CD8-positive, alpha-beta T cell (primary cell): ENCODE measurements at places on chromosomes 2 and 18.

DNA sequence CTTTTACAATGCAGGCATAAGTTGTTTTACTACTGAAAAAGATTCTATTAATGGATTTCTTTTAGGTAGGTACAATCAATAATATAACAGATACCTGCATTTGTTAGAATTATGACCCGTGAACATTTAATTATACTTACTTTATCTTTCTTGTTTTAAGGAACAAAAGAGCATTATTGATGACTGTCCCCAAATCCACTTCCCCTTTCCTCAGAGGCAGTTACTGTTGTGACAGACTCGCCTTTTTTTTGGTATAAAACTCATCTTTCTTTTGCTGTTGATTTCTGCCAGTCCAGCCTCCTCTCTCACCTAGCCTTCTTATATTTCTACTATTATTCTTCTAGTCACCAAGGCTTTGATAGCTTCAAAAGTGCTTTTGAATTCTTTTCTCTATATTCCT lies 12.1 kb downstream of the ACTR3 start:
- DNase-seq: no peak

GRCh38 chr2:60529136-60529784 lies 24.2 kb downstream of the BCL11A start:
- DNase-seq: no peak

- no peak for DNase-seq
Measured at GRCh38 chr2:99842451-99842850, 299.9 kb downstream of the AFF3 start.

DNA sequence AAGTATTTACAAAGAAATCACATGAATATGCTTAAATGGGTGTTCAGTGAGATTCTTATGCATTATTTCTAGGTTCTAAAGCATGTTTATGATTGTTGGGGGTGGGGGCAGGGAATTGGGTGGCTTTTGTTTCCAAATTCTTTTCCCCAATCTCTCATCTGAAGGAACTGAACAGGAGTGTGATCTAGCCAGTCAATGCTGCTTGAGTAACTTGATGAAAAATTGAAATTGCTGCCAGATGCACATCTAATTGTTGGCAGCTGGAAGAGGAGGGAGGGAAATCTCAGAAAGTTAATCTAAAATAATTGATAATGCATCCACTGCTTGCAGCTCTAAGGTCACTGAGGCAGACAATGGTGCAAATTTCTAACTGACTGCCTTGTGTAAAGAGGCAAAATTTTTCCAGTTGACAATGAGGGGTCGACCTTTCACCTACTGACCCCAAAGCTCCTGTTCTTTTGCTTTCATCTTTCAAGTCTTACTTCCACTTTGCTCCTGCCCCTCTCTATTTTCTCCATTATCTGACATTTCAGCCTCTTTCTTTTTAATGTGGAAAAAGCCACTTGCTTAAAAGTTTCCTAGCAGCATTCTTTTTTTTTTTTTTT lies 53.3 kb downstream of the IRS1 start:
- no peak for DNase-seq

GRCh38 chr2:54830546-54830945 lies 107.1 kb downstream of the EML6 start:
- no peak for DNase-seq

- DNase-seq: no peak
Measured at GRCh38 chr2:238717084-238717483, 130.8 kb upstream of the TWIST2 start.

GRCh38 chr2:230981704-230982103 lies 14.2 kb upstream of the SPATA3 start:
- DNase-seq: peak; percentile 55

GRCh38 chr2:47189635-47190034 lies 34.5 kb upstream of the STPG4 start:
- no peak for DNase-seq

GRCh38 chr2:41892476-41892875 lies 155.3 kb upstream of the PKDCC start:
- DNase-seq: no peak

DNA sequence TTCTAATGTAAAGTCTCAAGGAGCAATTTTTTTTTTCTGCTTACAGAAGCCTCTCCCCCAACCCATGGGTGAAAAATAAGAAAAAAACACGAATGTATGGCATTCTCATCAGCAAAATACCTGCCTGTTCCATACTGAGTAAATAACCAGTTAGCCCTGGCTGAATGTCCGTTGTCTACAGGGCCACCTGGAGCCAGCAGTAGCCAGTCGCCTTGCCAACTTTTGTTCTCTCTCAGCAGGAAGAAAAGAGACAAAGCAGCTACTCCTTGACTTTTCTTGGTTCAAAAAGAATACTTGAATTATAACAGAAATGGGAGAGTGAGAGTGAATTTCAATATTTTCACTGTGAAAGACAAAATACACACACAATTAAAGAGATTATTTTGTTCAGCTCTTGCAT lies 532.9 kb upstream of the CRIM1 start:
- no peak for DNase-seq

- DNase-seq: no peak
Measured at GRCh38 chr2:188848887-188849435, 125.2 kb upstream of the COL3A1 start.

GRCh38 chr2:27095745-27096651 lies 9.4 kb downstream of the KHK start:
- DNase-seq: peak; percentile 41

- DNase-seq: peak; percentile 21
Measured at GRCh38 chr2:230751062-230751461, 38.4 kb downstream of the CAB39 start.

- DNase-seq: no peak
Measured at GRCh38 chr2:105299290-105299689, 30.2 kb downstream of the TGFBRAP1 start.

GRCh38 chr2:140905083-140905781 lies 1225.6 kb downstream of the LRP1B start:
- DNase-seq: no peak

GRCh38 chr2:161327582-161327981 lies 19.4 kb downstream of the PSMD14 start:
- no peak for DNase-seq

- no peak for DNase-seq
Measured at GRCh38 chr18:10748641-10749040, 222.8 kb downstream of the NAPG start.

- no peak for DNase-seq
Measured at GRCh38 chr2:170217778-170218251, 39.9 kb downstream of the MYO3B start.

DNA sequence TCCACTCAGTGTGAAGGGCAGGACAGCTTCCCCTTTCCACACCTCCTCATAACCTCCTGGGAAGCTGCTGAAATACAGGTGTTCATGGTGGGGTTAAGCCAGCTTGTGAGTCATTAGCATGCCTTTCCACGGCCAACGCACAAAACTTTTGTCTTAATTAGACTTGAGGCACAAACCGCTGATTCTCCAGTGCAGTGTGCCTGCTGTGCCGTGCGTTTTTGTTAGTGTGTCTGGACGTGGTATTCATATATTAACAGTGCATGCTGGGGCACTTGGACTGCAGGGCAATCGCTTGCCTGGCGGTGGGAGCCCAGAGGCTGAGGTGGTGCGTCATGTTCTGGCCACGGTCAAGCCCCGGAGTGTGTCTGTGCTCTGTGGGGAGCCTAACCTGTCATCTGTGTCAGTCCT lies 156.2 kb downstream of the SH3RF3 start:
- DNase-seq: no peak

- DNase-seq: no peak
Measured at GRCh38 chr2:206989311-206989710, 50.0 kb downstream of the CPO start.

GRCh38 chr2:183059561-183059960 lies 19.0 kb upstream of the DUSP19 start:
- DNase-seq: no peak

GRCh38 chr2:206389164-206389563 lies 54.2 kb upstream of the ADAM23 start:
- no peak for DNase-seq

DNA sequence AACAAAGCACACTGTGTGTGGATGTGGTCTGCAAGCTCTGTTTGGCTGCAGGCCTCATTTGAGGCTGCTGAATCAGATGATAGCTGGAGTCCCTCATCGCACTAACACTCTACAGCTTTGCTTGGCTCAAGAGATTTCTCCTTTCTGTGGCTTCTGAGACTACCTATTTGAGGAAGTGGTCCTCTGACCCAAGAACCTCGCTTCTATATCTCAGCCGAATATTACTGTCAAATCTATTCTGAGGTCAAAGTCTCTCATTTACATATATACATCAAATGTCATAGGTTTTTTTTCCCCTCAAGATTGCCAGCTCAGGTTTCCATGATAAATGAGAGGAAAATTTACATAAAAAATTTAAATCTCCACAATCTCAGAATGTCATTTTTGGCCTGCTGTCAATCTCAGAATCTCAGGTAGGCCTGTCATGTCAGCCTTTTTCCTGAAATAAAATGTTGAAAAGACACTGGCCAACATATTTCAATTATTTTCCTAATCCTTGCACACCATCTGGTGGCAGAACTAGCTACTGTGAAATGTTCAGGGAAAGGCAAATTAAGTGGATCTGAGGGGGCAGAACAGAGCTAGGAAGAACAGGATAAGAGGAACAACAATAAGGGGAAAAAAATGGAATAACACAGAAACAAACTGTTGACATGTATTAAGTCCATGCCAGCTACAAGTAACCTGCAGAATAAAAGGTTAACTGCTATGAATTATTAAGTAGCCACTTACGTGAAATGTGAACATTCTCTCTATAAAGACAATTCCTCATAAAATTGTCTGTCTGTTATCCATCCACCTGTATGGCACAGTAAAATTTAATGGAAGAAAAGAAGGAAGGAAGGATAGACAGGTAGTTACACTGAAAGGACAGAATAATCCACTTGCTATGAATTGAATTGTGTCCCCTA lies 39.3 kb downstream of the AP1S3 start:
- no peak for DNase-seq

- no peak for DNase-seq
Measured at GRCh38 chr18:76098674-76099411, 396.2 kb downstream of the ZNF516 start.

DNA sequence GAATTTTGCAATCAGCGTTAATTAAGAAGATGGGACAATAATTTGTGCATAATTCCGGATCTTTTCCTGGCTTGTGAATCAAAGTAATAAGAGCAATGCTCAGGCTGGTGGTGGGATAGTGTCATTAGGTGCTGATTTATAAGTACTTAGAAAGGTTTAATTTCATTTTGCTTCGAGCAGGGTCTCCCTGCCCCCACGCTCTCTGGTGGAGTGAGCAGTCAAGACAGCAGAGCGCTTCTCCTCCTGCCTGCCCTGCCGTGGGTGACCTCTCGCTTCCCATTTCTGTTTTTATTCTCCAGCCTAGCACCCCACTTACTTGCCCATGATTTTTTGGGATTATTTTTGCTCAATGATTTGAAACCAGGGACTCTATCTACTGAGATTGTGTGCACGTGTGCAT lies 7.1 kb downstream of the ASB18 start:
- no peak for DNase-seq

DNA sequence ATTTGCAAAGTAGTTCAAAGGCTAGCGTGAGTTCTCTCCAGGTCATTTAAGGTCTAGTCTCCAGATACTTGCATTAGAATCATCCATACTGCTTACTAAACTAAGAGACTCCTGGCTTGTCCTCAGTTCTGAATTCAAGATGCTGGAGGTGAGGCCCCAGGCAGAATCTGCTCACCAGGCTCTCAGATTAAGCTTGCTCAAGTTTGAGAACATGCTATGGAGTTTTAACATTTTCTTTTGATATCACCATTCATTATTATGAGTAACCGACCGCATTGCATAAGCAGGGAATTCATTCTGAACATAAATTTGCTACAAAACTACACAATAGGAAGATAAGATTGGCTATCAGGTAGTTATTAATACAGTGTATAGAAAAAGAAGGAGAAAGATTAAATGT lies 409.7 kb upstream of the FANCL start:
- DNase-seq: no peak

DNA sequence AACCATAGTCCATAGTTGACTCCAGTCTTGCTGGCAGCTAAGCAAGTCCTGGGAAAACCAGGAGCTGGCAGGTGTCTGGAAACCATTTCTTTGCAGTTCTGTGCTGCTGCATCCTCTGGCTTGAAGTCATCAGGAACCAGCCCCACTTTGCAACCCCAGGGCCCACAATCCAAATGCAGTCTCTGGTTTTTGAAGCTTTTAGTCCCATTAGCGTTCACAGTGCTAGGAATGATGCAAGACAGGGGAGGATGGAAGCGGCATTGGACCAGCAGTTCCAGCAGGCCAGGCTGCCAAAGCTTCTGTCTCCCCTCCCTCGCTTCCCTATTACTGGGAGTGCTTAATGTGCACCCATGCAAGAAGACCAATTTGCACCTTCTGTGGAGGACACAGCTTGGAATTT lies 106.4 kb downstream of the ZBTB7C start:
- no peak for DNase-seq

- DNase-seq: no peak
Measured at GRCh38 chr2:176763851-176764404, 448.7 kb upstream of the HNRNPA3 start.

DNA sequence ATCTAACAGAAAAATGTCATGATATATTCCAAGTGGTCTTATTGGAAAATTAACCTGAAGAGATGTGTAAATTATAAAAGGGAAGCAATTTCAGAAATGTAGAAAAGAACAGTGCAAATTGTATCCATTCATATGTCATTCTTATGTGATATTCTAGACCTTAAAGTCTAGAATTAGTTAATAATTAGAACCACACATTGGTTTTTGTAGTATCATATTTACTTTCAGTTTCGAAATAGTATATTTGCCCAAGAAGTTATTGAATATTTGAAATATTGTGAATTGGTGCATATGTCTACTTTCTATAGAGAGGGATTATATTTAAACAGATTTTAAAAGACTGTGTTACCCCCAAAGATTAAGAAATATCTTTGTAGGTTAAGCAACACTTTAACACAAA lies 1348.6 kb upstream of the ACVR2A start:
- no peak for DNase-seq

- DNase-seq: no peak
Measured at GRCh38 chr2:148957023-148957422, 81.5 kb upstream of the LYPD6B start.

- DNase-seq: no peak
Measured at GRCh38 chr2:118309257-118309945, 221.1 kb downstream of the INSIG2 start.

GRCh38 chr2:32962690-32963089 lies 15.9 kb downstream of the LTBP1 start:
- no peak for DNase-seq

DNA sequence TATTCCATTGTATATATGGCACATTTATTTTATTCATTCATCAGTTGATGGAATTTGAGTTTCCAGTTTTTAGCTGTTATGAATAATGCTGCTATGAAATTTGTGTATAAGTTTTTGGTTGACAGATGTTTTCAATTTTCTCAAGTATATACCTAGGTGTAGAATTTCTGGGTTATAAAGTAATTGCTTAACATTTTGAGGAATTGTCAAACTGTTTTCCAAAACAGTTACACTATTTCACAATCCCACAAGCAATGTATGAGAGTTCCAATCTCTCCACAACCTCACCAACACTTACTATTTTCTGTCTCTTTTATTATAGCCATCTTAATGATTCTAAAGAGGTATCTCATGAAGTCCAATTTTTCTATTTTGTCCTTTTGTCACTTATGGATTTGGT lies 12.5 kb upstream of the WDSUB1 start:
- no peak for DNase-seq

GRCh38 chr2:239603411-239604356 lies 202.9 kb upstream of the HDAC4 start:
- no peak for DNase-seq
